ENCODE measurements at places on chromosomes 5 and 9.

DNA sequence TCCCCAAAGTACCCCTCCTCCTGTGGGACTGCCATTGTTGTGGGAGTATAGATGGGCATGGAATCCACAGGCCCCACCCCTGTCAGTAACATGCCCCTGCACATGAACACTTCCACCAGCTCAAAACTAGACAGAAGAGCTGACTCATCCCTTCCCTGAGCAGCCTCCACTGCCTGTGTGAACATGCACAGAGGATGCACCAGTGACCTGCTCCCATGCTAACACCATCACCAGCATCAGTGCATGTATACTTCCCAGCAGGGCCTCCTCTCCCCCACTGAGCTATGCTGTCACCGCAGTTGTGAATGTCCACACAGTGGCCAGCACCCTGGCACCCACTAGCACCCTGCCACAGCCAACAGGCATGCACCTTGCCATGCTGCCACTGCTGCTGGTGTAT lies 939.8 kb downstream of the EFNA5 start:
- no peak for DNase-seq

DNA sequence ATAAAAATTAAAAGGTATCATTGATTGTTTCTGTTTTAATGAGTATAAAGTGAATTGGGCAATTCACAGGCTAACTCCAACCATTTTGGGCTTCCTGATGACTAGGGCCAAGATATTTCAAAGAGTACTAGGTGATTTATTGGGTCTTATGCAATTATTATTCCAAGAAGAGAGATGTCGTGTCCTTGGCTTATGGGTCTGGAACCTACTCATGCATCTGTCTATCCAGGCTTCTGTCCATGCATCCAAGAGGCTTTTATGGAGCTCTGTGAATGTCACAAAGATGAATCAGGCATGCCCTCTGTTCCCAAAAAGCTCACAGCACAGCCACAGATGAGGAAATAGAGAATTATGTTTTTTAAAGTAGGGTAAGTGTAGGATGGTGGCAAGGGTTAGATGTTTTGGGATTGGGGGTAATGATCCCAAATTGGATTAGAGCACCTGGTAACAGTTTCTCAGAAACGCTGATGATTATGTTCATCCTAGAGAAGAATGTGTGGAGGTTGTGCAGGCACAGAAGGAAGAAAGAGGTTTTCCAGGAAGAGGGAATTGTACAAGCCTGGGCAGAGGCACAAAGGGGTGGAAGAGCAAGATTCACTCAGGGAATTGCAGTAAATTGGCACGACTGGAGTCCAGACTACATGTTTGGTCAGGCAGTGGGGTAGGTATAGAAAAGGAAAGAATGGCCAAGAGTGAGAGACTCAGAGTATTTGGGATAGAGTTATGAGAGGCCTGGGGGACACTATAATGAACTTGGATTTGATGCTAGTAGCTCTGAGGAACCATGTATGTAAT lies 83.0 kb upstream of the TNC start:
- no peak for DNase-seq

DNA sequence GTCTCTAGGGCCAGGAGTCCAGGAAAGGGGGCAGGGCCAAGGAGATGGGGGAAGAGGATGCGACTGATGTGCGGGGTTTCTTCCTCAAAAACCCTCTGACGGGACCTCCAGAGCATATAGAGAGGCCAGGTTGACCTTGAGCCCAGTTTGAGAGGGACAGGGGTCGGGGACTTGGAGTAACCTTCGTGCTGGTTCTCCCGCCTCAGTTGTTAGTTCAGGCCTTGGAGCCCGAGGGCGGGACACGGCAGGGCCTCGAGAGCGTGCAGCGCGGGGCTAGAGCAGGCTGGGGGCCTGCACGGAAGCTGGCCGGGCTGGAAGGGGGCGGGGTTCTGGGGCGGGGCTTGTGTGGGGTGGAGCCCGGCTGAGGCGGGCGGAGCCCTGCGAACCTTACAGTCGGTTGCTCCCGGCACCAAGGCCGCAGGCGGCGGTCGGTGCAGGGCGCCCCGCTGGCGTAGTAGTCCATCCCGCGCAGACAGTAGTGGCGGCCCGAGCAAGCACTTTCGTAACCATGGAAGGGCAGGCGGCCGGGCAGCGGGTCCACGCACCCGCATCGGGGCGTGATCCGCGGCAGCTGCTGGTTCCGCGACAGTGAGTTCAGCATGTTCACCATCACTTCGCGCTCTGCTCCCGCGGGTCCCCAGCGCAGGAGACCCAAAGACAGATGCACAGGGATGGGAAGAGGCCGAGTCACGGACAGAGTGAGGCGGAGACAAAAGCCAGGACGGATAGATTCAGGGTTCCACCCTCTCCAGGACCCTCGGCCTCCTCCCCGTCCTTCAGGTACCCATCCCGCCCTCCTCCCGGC lies 4.0 kb upstream of the MYORG start:
- DNase-seq = peak; percentile 34

- no peak for DNase-seq
Measured at GRCh38 chr9:106634183-106634582, 228.8 kb upstream of the ZNF462 start.

- DNase-seq = no peak
Measured at GRCh38 chr9:16039218-16039987, 486.6 kb downstream of the CCDC171 start.

- no peak for DNase-seq
Measured at GRCh38 chr5:4661326-4661725, 478.8 kb upstream of the ADAMTS16 start.

DNA sequence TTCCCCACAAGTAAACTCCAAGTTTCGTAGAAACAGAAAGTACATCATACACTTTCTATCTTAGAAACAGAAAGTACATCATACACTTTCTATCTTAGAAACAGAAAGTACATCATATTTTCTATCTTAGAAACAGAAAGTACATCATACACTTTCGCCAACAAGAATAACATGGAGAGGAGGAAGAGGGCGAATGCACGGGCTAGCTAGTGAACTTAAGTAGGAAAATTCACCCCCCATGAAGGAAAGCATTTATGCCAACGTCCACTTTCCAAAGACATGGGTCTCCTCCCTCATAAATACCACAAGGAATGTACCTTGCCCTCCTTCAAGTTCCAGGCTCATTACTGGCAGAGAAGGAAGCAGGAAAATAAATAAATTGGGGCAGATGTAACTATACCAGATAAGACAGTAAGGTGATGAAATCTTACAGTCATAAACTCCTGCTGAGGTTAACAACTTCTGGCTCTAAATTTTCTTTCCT lies 64.7 kb downstream of the FRMD3 start:
- DNase-seq = no peak

- DNase-seq = no peak
Measured at GRCh38 chr9:119955276-119955675, 586.0 kb upstream of the BRINP1 start.

- no peak for DNase-seq
Measured at GRCh38 chr5:175555168-175555785, 76.9 kb downstream of the SFXN1 start.

GRCh38 chr9:120902569-120903535 lies 23.7 kb downstream of the TRAF1 start:
- no peak for DNase-seq

DNA sequence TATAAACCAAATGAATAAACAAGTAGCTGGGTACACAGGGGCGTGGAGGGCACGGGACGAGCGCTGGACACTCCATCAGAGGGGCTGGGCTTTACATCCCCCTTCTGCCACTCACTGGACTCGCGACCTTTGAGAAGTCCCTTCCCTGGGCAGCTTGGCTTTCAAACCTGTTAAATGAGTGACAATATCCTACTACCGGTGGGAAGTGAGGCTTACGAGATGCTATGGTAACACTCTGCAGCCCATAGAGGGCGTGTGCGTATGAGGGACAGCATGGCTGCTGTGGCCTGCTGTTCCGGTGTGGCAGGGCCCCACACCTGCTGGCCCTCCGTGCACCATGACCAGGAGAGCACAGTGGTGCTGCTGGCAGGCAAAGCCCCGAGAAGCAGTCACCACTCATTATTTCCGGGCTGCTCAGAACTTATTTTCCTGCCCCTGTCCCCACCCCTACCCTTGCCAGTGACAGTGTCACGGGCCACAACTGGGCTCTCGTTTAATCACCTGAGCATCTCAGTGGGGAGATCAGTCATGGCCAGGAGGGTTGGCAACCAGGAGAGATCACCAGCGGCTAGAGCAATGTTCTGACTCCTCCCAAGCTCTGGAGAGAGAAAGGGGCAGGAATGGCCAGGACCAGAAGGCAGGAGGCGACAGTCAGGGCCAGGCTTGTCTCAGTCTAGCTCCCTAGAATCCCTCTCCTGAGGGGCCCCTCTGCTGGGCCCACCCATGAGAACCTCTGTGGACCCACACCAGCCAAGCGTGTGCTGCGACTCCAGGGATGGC lies 10.5 kb downstream of the CLTB start:
- no peak for DNase-seq

- DNase-seq = no peak
Measured at GRCh38 chr9:122102156-122102555, 9.0 kb upstream of the TTLL11 start.

- DNase-seq = no peak
Measured at GRCh38 chr9:98109052-98109451, 10.0 kb downstream of the TRIM14 start.

- no peak for DNase-seq
Measured at GRCh38 chr5:87081511-87082372, 185.9 kb upstream of the RASA1 start.

DNA sequence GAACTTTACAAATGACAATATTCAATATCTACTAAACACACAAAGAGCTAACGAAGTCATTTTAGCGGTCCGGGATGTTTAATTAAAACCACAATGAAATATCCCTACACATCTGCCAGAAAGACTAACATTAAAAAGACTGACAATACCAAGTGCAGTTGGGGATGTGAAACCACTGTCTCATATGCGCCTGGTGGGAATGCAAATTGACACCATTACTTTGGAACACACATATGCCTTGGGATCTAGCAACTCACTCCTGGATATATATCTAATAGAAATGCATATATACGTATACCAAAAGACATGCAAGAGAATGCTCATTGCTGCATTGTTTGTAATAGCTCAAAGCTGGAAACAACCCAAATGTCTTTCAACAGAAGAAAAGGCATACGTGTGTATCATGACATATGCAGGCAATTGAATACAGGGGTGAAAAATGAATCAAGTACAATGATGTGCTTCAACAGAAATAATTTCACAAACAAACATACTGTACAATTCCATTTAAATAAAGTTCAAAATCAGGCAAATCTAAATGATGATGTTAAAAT lies 153.3 kb downstream of the CARTPT start:
- DNase-seq = no peak

DNA sequence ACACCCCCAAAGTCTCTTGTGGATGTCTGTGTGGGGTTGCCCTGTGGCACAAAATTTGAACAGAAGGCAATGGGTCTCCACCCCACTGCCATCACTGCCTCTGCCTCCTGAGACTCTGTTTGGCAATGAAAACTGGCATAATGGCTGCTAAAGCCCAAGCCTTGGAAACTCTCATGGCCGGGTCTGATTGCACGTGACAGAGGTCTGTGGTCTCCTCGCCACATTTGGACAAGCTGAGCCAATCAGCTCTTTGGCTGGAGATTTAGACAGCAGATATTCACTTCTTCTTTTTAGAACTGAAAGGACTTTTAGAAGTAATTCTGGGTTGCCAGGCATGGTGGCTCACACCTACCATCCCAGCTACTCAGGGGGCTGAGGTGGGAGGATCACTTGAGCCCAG lies 5.5 kb downstream of the GGTA1 start:
- no peak for DNase-seq
